ENCODE measurements at places on chromosomes 13 and 19. TPM values are rescaled to one million over a fixed set of nuclear protein-coding genes. Genes with fewer than 3 reads are reported as not detected.

ENOX1 gene
- total RNA-seq, result 9.8 TPM

ZNF536 gene
- total RNA-seq, result 1.3 TPM

CLN5 gene
- total RNA-seq, result 25.5 TPM

ZNF331 gene
- total RNA-seq, result 6.1 TPM

GPC5 gene
- not detected for total RNA-seq

IRGC gene
- not detected for total RNA-seq

FGF22 gene
- total RNA-seq, result not detected

DNA sequence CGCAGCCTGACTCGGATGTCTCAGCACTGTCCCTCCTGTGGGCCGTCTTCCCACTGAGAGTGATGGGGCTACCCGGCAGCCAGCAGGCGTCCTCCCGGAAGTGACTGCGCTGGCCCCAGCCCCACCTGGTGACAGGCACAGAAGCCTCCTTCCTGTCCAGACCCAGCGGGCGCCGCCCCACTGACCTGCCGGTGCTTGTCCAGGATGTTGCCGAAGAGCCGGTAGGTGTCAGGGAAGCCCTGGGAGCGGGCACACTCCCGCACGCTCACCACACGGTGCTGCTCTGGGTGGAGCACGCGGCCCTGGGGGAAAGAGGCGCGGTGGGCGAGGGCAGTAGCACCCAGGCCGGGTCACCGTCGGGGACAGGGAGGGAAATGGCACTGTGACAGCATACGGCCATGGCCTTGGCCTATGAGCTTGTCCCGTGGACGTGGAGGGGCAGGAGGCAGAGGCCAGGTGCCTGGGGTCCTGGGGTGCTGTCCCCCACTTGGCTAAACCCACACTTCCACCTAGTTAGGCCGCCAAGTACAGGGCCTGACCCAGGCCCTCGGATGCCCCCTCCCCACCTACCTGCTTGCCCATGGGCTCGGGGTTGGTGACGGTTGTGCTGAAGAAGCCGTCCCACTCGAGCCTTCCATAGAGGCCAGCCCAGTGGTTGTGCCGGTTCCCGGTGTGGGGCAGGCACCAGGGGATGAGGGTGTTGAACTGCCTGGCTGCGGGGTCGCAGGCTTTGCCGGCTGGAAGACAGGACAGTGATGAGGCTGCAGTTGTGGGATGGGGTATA is 16.0 kb upstream of the EIF3G start:
- no peak for DNase-seq

DNA sequence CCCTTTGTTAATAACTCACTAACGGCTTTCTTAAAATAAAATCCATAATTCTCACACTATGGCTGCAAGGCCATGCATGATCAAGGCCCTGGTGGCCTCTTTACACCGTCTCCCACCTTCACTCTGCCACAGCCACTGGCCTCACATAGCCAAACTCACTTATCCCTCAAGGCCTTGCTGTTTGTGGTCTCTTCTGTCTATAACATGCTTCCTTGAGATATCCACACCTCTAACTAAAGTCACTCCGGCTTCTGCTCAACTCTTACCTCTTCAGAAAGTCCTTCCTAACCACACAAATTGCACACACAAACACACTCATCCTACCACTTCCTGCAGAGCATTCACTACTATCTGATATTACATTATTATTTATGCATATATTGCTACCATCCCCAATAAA is 262.5 kb downstream of the DIAPH3 start:
- DNase-seq, result no peak

DNA sequence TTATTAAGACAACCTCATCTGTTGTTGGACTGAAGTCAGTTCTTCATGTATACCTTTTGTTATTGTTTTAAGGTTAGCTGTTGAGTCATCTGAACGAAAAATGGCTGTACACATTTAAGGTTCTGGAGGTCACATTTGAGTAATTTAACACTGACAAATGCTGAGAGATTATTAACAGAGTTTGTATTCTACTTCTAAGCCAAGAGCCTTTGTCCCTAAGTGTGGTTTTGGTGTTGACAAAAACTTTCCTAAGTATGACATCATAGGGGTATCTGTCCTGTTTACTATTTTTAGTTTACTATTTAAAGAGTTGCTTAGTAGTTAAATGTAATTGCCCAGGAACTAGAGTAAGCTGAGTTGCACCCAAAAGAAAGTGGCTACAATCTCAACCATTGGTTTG is 71.9 kb downstream of the CDK8 start:
- DNase-seq, result no peak

DNA sequence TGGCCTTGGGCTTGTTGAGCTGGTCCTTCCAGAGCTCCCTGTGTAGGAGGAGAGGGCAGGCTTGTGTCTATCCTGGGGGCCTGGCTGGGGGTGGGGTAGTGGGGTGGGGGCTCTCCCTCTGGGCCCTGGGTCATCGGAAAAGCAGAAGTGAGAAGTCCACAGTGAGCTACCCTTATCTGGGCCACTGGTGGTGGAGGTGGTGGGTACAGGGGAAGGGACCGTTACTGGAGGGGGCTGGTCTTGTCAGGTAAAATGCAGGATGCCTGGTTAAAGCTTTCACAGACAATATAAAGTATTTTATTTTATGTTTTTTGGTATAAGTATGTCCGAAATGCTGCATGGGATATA is 342 bp upstream of the SIGLEC10 start:
- DNase-seq, result no peak

DNA sequence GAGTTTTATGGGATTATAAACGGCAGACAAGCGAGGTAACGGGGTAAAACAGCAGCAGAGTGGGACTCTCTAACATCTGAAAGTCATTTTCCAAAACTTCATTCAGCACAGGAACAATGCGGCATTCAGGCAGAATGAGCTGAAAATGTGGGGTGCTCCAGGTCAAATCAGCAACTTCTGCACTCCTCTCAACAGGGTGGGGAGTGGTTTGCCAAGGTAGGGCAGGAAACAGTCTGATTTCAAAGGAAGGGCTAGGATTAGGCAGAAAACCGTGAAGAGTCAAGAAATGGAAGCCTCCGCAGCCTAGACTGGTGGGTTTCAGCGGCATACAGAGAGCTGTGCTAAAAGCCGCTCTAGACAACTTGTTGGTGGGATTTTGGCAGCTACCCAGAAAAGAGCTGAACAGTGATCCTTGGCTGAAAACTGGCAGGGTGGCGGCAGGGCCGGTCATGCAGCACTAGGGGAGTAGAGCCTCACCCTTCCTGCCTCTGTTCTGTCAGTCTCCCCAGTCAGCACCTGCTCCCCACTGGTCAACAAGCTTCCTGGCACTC is 154.2 kb upstream of the KLF12 start:
- peak; percentile 47 for DNase-seq

- no peak for DNase-seq
Observed at GRCh38 chr13:109166804-109167203, 537.4 kb downstream of the MYO16 start.

DNA sequence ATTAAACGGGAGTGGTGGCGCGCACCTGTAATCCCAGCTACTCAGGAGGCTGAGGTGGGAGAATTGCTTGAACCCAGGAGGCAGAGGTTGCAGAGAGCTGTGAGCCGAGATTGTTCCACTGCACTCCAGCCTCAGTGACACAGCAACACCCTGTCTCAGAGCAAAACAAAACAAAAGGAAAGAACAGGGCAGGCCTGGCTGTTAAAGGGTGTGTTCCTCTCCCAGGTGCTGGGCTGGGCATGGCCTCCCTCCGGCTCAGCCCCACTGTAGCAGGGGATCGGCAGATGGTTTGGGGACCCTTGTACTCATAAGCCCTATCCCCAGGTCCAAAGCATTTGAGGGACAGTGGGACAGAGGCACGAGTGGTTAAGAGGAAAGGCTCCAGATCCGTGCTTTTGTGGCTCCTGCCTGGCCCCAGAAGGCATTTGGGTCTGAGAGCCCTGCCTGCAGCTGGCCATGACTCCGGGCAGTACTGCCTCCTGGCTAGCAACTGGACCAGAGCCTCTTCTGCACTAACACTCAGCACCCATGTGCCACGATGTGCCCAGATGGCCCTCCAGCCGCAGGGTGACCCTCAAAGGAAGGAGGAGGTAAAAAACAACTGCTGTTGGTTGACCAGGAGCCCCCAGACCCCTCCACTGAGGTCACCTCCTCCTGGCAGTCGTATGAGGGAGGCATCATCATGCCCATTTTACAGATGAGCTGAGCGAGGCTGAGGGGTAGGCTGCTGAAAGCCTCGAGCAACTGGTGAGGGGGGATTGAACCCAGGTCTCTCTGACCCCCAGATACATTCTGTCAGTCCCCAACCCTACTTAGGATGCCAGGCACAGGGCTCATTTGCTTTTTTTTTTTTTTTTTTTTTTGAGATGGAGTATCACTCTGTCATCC is 10.0 kb downstream of the RFX1 start:
- no peak for DNase-seq

DNA sequence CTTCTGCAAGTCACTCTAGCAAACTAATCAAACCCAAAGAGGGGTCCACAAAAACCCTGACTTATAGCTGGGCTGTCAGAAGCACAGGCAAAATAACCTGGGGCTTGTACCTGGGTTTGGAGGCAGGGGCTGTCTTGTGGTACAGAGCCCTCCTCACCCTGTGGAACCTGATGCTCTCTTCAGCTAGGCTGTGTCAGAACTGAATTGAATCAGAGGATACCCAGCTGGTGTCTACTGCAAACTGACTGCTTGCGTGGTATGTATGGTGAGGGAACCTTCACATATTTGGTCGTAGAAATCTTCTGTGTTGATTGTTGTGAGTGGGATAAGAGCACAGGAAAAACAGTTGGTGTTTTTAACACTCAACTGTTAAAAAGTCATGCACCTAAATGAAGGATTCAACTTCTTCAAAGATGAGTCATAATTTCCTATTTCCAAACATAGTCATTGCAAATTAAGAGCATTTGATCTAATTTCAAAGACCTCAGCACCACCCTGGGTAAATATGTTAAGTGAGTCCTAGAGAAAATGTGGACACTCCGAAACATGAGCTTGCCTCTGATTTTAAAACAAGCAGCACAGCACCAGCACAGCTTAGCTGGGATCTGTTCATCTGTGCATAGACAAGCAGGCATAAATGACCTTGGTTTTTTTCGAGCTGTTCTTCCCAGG is 840.2 kb downstream of the UQCRFS1 start:
- DNase-seq, result no peak

GRCh38 chr13:97120976-97121375 is 101.2 kb upstream of the MBNL2 start:
- DNase-seq, result no peak

GRCh38 chr13:40220299-40220935 is 446.0 kb downstream of the FOXO1 start:
- no peak for DNase-seq

DNA sequence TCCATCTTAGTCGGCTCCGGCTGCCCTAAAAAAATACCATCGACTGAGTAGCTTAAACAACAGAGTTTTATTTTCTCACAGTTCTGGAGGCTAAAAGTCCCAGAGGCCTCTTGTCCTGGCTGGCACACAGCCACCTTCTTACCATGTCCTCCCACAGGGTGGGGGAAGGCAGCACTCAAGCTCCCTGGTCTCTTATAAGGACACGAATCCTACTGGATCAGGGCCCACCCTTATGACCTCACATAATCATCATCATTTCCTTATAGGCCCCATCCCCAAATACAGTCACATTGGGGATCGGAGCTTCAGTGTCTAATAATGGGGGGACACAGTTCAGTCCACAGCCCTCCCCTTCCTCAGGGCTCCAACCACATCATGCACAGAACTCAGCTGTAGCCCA is 2.6 kb upstream of the TUBA3C start:
- no peak for DNase-seq

- DNase-seq, result no peak
Observed at GRCh38 chr19:44645407-44646048, 1.8 kb downstream of the PVR start.
